ENCODE measurements at places on chromosomes 3 and 15. TPM values are rescaled to one million over a fixed set of nuclear protein-coding genes. Genes with fewer than 3 reads are reported as not detected.

DNA sequence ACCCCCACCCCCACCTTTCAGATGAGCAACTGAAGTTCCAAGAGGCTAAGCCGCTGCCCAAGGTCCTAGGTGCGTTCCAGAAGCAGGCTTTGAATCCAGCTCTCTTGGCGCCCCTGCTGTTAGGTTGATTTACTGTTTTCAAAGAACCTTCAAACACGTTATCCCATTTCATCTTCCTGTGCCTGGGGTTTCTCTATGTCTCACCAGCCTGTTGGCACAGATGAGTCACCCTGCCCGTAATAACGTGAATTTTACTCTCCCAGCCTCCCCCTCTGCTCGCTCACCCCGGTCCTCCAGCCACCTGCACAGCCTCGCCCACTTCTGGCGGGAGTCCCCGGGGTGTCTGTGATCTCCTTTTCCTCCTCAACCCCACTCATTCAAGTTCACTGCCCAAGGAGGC lies 13.0 kb upstream of the TSEN2 start:
- H3K27ac ChIP-seq = no peak overlapping the region
- peaks cover 12% of the 10 kb centered on the region for H3K4me1 ChIP-seq
- no peaks in the 10 kb centered on the region for H3K36me3 ChIP-seq
- H3K4me3 ChIP-seq = no peak overlapping the region

GRCh38 chr3:52521488-52521824 lies 12.2 kb downstream of the NT5DC2 start:
- no peaks in the 10 kb centered on the region for H3K27me3 ChIP-seq
- no peaks in the 10 kb centered on the region for H3K36me3 ChIP-seq
- no peaks in the 10 kb centered on the region for H3K4me1 ChIP-seq
- no peak overlapping the region for H3K4me3 ChIP-seq

GRCh38 chr15:95520922-95521321 lies 809.6 kb upstream of the NR2F2 start:
- H3K4me3 ChIP-seq = no peak overlapping the region
- no peak for DNase-seq

GRCh38 chr3:52845691-52846431 lies 11.0 kb upstream of the MUSTN1 start:
- peaks cover 18% of the 10 kb centered on the region for H3K4me1 ChIP-seq
- peak overlapping the region; percentile 38 for H3K27ac ChIP-seq
- no peak for DNase-seq

DNA sequence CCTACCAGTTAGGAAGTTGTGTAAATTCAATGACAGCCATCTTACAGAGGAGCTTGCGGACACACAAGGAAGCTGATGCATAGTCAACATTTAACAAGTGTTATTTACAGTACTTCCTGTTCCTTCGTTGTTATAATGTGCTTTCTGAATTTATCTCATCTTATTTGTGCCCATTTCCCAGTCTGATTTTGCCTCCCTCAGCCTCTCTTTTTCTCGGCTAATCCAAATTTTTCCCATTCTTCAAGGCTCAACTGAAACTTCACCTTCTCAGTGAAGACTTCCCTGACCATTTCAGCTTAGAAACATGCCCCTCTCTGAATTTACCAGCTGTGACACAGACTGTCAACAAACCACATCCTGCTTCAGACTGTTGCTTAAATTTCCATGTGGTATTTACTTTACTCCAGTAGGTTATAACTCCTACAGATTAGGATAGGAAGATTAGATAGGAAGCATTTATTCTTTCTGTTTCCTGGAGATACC lies 55.7 kb upstream of the CP start:
- peak; percentile 20 for DNase-seq
- peaks cover 2% of the 10 kb centered on the region for H3K27me3 ChIP-seq
- H3K36me3 ChIP-seq = no peaks in the 10 kb centered on the region
- peaks cover 13% of the 10 kb centered on the region for H3K4me1 ChIP-seq
- peak overlapping the region; percentile 73 for H3K27ac ChIP-seq
- peak overlapping the region; percentile 44 for H3K4me3 ChIP-seq

- H3K4me3 ChIP-seq = no peak overlapping the region
- no peak for DNase-seq
- H3K36me3 ChIP-seq = no peaks in the 10 kb centered on the region
- H3K27ac ChIP-seq = no peak overlapping the region
- H3K4me1 ChIP-seq = no peaks in the 10 kb centered on the region
- peaks cover 3% of the 10 kb centered on the region for H3K27me3 ChIP-seq
These were observed 35.3 kb upstream of the PPP2R3A start for GRCh38 chr3:135930255-135930654.

DNA sequence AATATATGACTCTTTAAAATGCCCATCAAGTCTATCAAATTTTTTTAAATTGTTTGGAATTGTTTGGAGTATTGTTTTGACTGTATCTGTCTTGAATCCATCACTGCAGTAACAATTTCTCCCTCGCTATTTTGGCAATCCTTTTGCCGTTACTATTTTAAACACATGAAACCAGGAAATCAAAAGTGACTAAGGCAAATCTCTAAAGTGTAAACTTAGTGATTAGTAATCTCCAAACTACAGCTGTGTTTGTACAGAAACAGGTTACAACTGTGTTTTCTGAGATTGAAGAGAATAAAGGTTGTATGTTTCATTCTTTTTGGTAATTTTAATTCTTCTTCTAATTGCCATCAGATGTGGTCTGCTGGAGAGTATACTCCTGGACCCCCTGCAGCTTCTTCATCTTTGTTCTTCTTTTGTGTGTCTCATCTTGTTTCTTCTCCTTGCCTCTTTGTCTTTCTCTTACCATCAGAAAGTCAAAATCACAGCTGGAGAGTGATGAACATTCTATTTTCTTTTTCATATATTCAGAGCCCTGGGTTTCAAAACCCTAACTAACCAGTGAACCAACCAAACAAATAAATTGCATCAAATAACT lies 465.4 kb downstream of the RBMS3 start:
- no peak overlapping the region for H3K27ac ChIP-seq
- H3K4me1 ChIP-seq = no peaks in the 10 kb centered on the region
- no peak for DNase-seq
- no peaks in the 10 kb centered on the region for H3K36me3 ChIP-seq
- no peak overlapping the region for H3K4me3 ChIP-seq

GRCh38 chr3:134473868-134474546 lies 11.8 kb downstream of the ANAPC13 start:
- DNase-seq = peak; percentile 86
- H3K27me3 ChIP-seq = no peaks in the 10 kb centered on the region
- H3K27ac ChIP-seq = no peak overlapping the region
- no peak overlapping the region for H3K4me3 ChIP-seq

- no peak overlapping the region for H3K4me3 ChIP-seq
- no peaks in the 10 kb centered on the region for H3K36me3 ChIP-seq
- no peak for DNase-seq
- H3K27me3 ChIP-seq = peaks cover 7% of the 10 kb centered on the region
- no peak overlapping the region for H3K27ac ChIP-seq
These were observed 270.2 kb upstream of the THBS1 start for GRCh38 chr15:39310633-39311032.

- peak overlapping the region; percentile 82 for H3K27ac ChIP-seq
- peaks cover 10% of the 10 kb centered on the region for H3K27me3 ChIP-seq
- H3K4me3 ChIP-seq = no peak overlapping the region
- H3K36me3 ChIP-seq = peaks cover 4% of the 10 kb centered on the region
- H3K4me1 ChIP-seq = peaks cover 34% of the 10 kb centered on the region
These were observed 19.0 kb downstream of the SMAD6 start for GRCh38 chr15:66721020-66721419.

DNA sequence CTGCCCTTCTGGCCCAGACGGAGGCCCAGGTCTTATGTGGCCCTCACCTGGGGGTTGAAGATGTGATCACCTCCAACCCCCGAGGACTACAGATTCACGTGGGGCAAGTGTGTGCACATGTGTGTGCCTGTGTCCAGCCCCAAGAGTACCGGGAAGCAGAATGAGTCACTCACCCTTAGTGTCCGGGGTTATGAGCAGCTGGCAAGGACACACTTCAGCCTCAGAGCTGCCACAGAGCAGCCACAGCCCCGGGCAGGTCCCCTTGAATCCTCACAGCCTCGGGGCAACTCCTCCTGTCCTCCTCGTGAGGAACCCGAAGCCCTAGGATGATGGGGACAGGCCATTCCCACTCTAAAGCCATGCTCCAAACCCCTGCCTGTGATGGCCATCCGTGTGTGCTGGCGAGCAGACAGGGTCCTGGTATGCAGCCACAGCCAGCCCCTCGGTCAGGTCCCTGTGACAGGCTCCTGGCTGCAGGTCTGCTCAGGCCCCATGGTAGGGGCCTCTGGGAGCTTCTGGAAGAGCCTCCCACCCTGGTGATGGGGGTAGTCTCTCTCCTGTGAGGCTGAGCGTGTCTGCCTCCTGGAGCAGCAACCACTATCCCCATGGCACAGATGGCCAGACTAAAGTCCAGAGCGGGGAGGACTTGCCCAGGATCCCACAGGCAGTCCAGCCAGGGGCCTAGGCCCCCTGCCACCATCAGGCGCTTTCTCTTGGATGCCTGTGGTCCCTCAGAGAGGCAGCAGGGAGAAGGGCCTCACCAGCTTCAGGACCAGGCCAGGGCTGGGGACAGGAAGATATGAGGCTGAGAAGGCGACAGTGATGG lies 852 bp downstream of the STAB1 start:
- peaks cover 1% of the 10 kb centered on the region for H3K4me1 ChIP-seq
- H3K4me3 ChIP-seq = no peak overlapping the region
- no peak overlapping the region for H3K27ac ChIP-seq

DNA sequence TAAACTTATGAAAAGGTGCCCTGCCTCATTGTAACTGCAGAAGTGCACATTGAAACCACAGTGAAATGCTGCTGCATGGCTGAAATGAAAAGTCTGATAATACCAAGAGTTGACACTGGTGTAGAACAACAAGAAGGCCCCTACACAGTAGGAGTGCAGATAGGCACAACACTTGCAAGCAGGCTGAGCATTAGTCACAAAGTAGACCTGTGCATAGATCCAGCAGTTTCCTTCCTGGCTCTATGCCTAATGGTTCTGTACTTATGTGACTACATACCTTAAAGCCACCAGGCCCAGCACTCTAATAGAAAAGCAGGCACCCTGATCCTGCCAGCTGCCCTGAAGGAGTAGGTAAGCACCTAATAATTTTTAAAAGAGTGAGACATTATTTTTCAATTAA lies 41.8 kb downstream of the PRR23E start:
- no peak for DNase-seq
- no peaks in the 10 kb centered on the region for H3K4me1 ChIP-seq
- no peak overlapping the region for H3K27ac ChIP-seq
- no peak overlapping the region for H3K4me3 ChIP-seq

The FLNB gene
- total RNA-seq = 27.2 TPM

GRCh38 chr15:69298697-69299441 lies at the start of gene PAQR5:
TSS of gene PAQR5 (plus strand) at chr15:69298912. CDS start at chr15:69360081, 61,169 bp downstream.
- H3K27me3 ChIP-seq = peaks cover 43% of the 10 kb centered on the region
- no peaks in the 10 kb centered on the region for H3K36me3 ChIP-seq
- no peak within 1 kb of the TSS for H3K27ac ChIP-seq
- no peak for DNase-seq
- peak within 1 kb of the TSS; percentile 45 for H3K4me3 ChIP-seq

DNA sequence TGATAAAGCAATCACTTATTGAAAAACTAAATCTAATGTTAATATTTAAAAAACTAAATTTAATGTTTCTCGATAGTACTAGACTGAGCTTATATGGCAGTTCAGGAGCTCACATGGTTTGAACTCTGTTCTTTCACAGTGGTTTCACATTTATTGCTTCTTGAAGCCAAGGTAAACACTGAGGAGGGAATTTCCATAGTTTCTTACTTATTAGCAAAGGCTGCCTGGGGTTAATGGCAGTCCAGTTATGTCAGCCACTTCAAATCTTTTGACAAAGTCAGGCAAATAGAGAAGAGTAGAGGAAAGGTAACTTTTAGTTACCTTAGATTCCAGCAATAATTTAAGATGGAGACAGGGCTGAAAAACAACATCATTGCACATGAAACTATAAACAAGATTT lies 831.5 kb downstream of the ROBO2 start:
- H3K27ac ChIP-seq = no peak overlapping the region
- H3K4me1 ChIP-seq = no peaks in the 10 kb centered on the region
- no peak for DNase-seq
- H3K4me3 ChIP-seq = no peak overlapping the region

DNA sequence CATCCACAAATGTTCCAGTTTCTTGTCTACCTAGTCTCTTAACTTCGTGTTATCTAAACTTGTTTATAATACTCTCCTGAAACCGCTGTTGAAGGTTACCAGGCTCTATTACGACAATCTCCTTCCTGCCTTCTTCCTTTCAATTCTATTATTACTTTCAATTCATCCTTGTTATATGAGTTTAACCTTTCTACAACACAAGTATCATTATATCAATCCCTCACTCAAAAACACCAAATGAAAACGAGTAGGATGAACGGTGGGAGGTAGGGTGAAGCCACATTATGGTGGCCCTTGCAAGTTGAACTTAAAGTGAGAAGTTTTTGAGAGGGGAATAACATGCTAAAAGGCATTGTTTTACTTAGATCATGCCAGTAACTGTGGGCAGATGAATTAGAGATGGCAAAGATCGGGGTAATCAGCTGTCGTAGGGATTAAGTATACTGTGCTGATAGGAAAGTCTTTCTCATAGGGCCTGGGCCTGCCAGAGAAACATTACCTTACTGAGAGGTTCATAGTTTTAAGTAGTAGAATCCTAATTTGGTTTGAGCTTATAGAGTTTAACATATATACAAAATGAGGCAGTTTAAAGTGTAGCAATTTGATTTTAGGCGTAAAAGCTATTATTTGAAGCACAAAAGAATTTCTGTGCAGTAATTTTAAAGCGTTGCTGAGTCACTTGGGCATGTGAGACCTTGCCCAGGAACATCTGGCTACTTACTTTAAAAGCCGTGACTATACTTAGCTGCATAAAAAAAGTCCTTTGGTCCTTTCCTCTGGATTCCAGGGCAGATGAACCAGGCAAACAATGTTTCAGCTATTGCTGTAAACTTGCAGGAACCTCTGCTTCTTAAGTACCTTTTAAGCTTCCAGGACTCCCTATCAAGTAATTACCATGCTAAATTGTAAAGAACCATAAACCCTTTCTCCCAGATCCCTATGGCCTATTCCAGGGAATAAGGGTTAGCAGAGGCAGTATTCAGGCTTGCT lies 3.3 kb upstream of the CEP97 start:
- H3K36me3 ChIP-seq = peaks cover 6% of the 10 kb centered on the region
- H3K4me1 ChIP-seq = peaks cover 39% of the 10 kb centered on the region
- H3K4me3 ChIP-seq = peak overlapping the region; percentile 55

The TMEM207 gene
- not detected for total RNA-seq

GRCh38 chr15:88904624-88905327 lies 8.4 kb downstream of the MFGE8 start:
- H3K4me1 ChIP-seq = peaks cover 34% of the 10 kb centered on the region
- no peaks in the 10 kb centered on the region for H3K27me3 ChIP-seq
- DNase-seq = peak; percentile 97
- peak overlapping the region; percentile 95 for H3K27ac ChIP-seq

The SLC12A1 gene
- total RNA-seq = not detected

The UBXN7 gene
- 64.8 TPM for total RNA-seq

Data from activated CD4-positive, alpha-beta T cell treated with anti-CD3 and anti-CD28 coated beads, Interleukin-2, amount 10 ng/mL, durations not matched to agents 7 days and 5 days (primary cell).